ENCODE measurements at places on chromosomes 7 and 10.

DNA sequence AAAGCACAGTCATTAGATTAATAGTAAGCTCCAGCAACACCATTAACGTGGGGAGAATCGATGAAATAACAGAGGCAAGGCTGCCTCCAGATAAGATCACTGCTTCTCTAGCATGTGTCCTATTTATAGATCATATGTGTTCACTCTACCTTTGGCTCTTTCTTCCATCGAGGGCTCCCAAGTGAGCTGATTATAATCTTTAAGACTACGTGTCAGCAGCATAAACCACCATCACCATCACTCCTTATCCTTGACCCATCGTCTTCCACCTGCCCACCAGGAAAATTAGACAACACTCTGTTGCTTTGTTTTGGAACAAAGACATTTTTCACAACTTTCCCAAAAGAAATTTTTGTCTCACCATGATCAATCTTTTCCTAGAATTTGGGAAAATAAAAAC lies 71.2 kb upstream of the CARD11 start:
- DNase-seq: no peak

DNA sequence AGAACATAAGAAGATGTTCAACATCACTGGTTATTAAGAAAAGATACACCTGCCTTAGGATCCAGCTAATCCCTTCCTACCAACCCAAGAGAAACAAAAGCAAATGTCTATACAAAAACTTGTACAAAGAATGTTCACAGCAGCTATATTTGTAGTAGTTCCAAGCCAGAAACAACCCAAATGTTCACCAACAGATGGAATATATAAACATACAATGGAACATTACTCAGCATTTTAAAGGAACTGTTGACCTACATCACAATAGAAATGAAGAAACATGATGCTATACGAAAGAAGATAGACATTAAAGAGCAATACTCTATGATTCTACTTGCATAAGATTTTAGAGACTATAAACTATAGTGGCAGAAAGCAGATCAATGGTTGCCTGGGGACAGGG lies 149.4 kb downstream of the ZNF438 start:
- no peak for DNase-seq

DNA sequence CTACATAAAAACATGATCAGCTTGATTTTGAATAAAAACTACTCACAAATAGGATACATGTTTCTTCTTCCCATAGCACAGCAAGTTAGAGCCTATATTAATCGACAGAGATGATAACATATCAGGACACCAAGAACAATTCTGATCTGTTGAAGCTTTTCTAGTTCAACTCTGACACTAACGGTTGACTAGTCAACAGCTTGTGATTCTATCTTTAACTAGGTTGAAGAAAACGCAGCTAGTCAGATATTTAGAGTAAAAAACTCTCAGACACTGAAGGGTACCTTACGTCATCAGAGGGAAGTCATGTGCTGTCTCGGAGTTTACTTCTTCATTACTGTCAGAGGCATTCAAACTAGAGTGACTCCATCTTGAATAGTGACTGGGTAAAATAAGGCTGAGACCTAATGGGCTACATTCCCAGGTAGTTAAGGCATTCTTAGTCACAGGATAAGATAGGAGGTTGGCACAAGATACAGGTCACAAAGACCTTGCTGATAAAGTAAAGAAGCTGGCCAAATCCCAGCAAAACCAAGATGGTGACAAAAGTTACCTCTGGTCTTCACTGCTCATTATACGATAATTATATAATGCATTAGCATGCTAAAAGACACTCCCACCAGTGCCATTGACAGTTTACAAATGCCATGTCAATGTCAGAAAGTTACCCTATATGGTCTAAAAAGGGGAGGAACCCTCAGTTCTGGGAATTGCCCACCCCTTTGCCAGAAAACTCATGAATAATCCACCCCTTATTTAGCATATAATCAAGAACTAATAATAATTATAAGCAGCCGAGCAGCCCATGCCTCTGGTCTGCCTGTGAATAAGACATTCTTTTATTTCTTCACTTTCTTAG lies 21.3 kb downstream of the CCDC71L start:
- no peak for DNase-seq

GRCh38 chr7:52781250-52781649 lies 254.2 kb upstream of the POM121L12 start:
- DNase-seq: no peak

DNA sequence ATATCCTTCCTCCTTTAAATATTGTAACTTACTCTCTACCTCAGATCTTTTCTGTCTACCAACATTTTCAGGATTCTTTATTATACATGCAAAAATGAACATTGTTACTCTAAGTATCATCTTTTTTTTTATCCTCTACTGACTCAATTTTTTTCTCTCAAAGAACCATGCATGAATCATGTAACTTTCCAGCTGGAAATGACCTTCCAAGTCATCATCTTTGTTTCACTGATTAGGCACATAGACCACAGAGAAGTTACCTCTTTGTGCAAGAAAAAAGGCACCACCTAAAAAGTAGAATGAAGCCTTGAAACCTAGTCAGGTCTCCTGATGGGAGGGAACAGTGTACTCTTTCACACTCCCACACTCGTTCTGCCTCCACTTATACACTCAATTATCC lies 234.9 kb downstream of the HGF start:
- DNase-seq: no peak

DNA sequence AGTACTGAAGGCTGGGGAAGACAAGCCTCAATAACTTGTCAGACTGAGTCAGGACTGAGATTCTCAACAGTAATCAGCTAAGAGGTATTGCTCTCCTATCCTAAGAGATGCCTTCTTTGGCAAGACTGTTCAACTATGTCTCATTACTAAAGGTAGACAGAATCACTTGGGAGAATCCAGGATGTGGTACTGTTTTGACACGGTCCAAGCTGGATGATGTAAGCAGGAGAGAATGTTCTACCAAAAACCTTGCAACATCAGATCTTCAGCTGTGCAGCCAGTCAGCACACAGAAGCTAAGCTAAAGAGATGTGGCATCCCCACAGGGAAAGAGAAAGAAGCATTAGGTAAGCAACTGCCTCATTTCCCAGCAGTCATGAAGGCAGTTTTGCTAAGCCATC lies 391.4 kb downstream of the NRG3 start:
- DNase-seq: no peak

GRCh38 chr7:122155566-122155965 lies 11.5 kb upstream of the AASS start:
- no peak for DNase-seq

DNA sequence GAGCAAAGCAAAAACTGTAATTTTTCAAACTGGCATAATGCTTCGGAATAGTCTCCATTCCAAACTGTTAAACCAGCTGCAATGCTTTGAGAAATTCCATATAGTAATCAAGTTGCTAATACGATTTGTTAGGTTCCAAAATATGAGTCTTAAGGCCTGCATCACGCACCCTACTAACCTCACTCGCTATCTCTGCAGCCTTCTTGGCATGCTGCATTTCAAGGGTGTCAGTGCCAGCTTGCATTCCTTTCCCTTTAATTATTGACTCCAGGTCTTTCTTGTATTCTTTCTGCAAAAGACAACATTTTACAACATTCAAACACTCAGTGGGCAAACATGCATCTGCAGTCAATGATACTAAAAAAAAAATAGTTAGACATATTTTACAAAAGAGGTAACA lies 61.8 kb downstream of the NEBL start:
- DNase-seq: no peak

GRCh38 chr7:154836021-154836448 lies 166.9 kb downstream of the PAXIP1 start:
- DNase-seq: no peak

GRCh38 chr10:101601541-101601940 lies 13.4 kb downstream of the DPCD start:
- peak; percentile 46 for DNase-seq

GRCh38 chr10:14543046-14543903 lies 212.6 kb upstream of the FRMD4A start:
- DNase-seq: peak; percentile 85

- DNase-seq: no peak
These were observed 1.1 kb upstream of the GIMAP1 start for GRCh38 chr7:150715293-150715692.

GRCh38 chr10:7485244-7485556 lies 74.4 kb upstream of the SFMBT2 start:
- no peak for DNase-seq

DNA sequence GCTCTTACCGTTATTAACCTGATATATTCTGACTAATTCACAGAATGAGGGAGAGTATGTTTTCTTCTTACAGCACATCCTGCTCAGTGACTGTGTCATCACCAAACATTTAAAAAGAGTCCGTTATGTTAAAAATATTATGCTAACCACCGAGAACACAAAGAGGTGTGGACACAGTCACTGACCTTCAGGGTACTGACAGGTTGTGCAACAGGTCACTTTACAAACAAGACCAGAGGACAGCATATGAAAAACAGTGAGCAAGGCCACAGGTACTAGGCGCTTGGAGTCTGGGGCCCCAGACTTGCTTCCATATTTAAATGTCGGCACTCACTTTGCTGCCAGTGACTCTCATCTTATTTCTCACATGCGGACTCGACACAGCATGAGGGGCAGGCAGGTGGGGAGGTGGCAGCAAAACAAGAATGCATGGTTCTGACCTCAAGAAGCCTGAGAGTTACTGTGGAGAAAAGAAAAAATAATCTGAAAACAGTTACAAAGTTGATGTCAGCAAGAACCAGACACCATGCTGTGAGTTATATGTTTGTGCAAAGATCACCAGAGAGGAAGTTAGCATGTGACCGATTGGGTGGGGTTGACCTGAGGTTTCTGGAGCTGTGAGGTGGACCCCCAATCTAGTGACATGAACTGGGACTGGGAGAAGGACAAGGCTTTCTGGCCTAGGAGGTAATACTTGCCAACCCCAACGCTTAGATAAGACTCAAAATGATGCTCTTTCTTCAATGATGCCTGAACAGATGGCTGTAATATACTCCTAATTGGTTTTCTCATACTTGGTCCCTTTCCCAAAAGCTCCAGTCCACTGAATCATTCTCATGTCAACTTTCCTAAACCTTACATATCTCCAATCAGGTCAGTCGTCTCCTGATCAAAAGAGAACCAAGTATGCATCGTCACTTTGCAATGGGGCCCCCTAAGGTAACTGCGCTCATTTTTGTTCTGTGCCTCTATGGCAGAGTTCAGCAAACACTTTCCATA lies 102.4 kb downstream of the HIPK2 start:
- DNase-seq: no peak

GRCh38 chr10:7040681-7041080 lies 370.2 kb downstream of the SFMBT2 start:
- no peak for DNase-seq

GRCh38 chr10:131703541-131703940 lies 197.3 kb upstream of the PPP2R2D start:
- DNase-seq: peak; percentile 56

- no peak for DNase-seq
These were observed 41.6 kb downstream of the NET1 start for GRCh38 chr10:5453749-5454489.

GRCh38 chr10:12539350-12540164 lies 190.2 kb downstream of the CAMK1D start:
- DNase-seq: no peak

GRCh38 chr10:73819081-73819480 lies 7.7 kb upstream of the NDST2 start:
- peak; percentile 75 for DNase-seq

DNA sequence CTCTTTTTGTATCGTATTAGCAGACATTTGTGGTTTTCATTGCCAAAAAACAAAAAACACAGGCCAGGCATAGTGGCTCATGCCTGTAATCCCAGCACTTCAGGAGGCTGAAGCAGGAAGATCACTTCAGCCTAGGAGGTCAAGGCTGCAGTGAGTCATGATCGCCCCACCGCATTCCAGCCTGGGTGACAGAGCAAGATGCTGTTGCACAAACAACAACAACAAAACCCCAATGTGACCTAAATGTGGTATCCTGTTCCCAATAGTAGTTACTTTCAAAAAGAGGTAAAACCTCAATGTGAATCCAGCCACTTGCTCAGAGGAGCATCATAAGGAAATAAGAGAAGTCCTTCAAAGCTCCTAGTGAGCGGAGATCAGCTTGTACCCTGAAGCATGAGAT lies 45.8 kb upstream of the SKAP2 start:
- DNase-seq: peak; percentile 82

DNA sequence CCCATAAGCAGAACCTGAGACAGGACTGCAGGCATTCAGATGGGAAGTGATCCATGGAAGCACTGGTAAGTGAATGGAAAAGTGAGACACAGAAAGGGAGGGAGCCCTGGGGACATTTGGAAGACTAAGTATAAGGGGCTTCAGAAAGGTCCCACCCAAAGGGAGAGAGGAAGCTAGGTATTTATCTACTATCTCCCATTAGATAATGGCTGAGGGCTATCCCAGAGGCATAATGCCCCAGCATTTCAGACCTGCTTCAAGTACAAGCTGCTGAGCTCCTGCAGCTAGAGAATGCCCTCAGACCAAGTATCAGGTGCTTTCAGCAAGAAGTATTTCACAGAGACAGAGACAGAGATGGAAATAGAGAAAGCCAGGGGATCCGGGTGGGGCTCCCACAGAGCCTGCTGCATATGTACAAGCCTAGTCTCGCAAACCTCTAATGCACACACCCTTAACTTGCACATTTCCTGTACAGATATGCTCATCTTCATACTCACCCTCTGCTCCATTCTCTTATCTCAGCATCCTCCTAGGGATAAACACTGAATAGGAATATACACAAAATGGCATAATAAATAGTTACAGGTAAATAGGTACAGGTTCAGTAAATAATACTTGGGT lies 20.2 kb downstream of the KDM7A start:
- no peak for DNase-seq

DNA sequence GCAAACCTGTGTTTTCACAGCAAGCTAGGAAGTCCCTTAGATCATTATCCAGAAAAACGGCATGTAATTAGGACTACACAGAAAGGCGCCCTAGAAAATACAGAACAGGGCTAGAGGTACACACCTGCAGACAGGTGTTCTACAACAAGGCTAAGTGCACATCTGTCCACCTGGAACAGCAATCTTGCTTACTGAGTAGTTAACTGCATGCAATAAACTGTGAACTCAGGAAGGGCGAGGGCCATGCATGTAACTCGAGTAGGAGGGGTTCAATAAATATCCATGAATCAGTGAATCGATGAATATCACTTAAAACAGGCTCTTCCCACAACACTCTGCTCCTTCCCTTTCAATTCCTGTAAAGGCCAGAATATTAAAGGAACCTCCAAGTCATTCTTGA lies 22.0 kb downstream of the FAM171A1 start:
- no peak for DNase-seq

DNA sequence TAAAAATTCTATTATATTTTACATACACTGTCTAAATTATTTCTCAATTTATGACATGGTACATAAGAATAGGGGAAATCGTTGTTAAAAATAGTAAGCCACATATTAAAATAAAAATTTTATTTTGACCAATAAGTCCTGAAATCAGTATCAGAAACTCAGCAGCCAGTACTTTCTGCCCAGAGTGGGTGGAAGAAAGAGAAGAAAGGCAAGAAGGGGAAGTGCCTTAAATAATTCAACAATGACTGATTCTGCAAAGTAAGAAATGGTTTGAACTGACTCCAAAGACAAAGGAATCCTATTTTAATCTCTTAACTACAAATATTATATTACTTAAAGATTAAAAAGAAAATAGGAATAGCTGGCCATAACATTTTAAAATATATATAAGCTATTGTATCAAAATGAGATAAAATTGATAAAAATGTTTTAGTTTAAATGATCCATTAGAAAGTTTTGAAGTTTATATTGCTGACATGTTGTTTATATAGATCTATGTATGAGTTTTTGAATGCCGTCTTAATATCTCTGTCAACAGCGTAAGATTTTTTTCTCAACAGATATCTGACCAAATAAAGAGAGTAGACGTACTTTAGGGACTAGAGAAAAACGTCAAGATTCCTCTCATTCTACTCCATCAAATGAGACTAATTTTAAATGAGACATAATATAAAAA lies 30.2 kb upstream of the NRCAM start:
- no peak for DNase-seq

GRCh38 chr10:99161165-99161564 lies 74.5 kb downstream of the HPSE2 start:
- no peak for DNase-seq
